ENCODE measurements at places on chromosomes 1 and 21. TPM values are rescaled to one million over a fixed set of nuclear protein-coding genes. Genes with fewer than 3 reads are reported as not detected.
A peak's percentile ranks its signal among the peaks of the same experiment; 100 is the strongest.

Gene AGL
- total RNA-seq = 28.2 TPM

- no peak for DNase-seq
Measured at GRCh38 chr1:76098845-76099244, 24.3 kb downstream of the ST6GALNAC3 start.

Gene UBXN10
- total RNA-seq = 5.8 TPM

- DNase-seq = no peak
Measured at GRCh38 chr1:184075055-184076029, 23.8 kb downstream of the TSEN15 start.

GRCh38 chr1:229199261-229200243 lies 71.4 kb upstream of the RAB4A start:
- peak; percentile 58 for DNase-seq

- no peak for DNase-seq
Measured at GRCh38 chr1:235858766-235859165, 7.9 kb downstream of the LYST start.

- DNase-seq = no peak
Measured at GRCh38 chr1:8039071-8039470, 13.0 kb upstream of the ERRFI1 start.

GRCh38 chr21:28473530-28474220 lies 519.0 kb downstream of the LTN1 start:
- no peak for DNase-seq

- DNase-seq = no peak
Measured at GRCh38 chr1:111959436-111959835, 30.0 kb downstream of the KCND3 start.

Gene TMEM201
- 8.1 TPM for total RNA-seq

DNA sequence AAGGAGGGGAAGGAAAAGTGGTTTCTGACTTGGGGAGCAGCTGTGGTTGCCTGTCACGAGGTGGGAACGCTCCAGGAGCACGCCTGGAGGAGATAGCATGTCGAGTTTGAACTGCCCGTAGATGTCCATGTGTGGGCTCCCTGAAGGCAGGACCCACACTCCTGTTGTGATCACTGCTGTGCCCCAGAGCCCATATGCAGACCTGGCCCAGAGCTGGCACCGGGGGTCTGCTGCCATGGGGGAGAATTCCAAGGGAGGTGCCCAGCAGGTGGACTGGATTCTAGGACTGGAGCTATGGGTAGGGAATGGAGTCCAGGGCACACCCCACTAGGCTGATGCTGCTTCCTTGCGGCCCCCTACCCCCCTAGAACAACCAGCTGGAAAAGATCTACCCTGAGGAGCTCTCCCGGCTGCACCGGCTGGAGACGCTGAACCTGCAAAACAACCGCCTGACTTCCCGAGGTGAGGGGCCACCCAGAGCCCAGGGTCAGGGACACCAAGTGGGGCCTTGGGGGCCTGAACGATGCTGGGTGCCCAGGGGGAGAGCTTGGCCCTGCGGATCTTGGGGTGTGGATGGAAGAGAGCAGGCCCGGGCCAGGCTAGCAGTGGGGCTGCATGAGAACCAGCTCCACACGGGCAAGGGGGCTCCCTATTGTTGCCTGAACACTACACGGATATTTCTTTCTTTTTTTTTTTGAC lies 9.3 kb downstream of the PODN start:
- no peak for DNase-seq

Gene CORT
- total RNA-seq = 0.43 TPM

DNA sequence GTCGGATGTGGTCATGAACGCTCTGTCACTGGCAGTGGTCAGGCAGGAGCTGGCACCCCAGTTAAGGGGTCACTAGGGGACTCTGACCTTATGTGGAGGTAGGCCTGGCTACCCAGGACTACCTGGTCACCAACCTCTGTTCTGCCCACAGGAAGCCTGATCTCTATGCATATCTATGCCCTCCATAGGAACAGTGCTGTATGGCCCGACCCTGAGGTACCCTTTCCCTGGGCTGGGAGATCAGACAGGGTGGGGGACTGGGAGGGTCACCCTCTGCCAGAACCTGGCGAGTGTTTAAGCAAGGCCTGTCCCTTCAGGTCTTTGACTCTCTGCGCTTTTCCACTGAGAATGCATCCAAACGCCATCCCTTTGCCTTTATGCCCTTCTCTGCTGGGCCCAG lies 19.0 kb downstream of the CYP4B1 start:
- DNase-seq = no peak

Gene TMPRSS3
- 0.72 TPM for total RNA-seq

GRCh38 chr1:53296117-53296749 lies 31.6 kb downstream of the LRP8 start:
- DNase-seq = peak; percentile 51

GRCh38 chr1:19124273-19124672 lies 85.8 kb downstream of the UBR4 start:
- DNase-seq = no peak

GRCh38 chr21:38869196-38869595 lies 63.5 kb downstream of the ETS2 start:
- DNase-seq = no peak

GRCh38 chr1:166273618-166274017 lies 106.8 kb upstream of the FAM78B start:
- DNase-seq = no peak

Gene SPOCD1
- 0.99 TPM for total RNA-seq

GRCh38 chr1:43272161-43272560 lies 2.4 kb downstream of the TMEM125 start:
- DNase-seq = no peak

DNA sequence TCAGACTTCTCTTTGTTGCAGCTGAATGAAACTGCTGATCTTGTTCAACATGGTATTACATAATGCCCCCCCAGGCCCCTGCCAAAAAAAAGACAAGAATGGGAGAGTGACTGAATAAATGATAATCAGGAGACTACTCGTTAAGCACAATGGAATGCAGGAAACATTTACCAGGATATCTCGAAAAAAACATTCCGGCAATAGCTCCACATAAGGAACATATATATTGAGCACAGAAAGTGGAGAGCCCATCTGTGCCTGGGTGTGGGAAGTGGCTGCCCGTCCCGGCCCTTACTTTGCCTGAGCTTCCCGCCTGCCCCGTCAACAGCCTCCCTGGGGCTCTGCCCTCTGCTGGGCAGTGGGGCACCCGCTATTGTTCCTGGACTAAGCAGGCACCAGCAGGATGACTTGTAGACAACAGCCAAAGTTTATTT lies 13.3 kb downstream of the TRIM11 start:
- DNase-seq = peak; percentile 51

All from mucosa of descending colon (tissue), 3 donors.